GM23338 (cell line): ENCODE measurements at places on chromosomes 7 and 10.

DNA sequence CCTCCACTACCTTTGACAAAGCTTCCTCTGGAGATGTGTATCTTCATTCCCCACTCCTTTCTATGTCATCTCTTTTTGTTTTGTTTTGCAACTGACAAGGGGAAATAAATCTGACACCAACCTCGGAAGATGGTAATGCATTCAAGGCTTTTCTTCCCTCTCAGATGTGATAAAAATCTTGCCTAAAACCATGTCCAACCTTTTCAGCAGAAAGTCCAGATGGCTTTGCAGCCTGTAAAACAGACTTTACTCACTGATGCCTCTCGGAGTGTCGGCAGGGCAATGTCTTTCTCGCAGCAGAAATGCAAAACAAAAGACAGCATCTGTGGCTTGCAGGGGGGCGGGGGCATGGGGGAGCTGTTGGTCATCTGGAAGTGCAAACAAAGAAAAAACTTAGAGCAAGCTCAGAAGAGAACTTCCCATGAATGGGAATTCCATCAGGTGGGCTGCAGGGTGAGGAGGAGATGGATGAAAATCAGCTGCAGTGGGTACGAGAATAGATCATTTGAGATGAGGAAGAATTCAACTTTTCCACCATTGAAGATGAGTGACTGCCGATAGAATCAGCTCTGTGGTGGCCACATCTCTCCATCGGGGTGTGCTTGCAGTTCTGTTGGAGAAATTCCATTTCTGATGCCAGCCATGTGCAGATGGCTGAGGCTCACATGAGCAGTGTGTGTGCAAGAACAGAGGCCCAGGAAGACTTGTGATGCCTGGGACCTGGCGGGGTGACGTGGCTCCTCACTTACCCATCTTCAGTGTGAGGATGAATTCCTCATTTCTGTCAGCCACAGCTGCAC lies 237.7 kb downstream of the WDR37 start:
- DNase-seq = peak; percentile 38

- DNase-seq = no peak
These were observed 13.0 kb upstream of the SCART1 start for GRCh38 chr10:133440633-133441285.

GRCh38 chr7:128861957-128862570 lies 592 bp upstream of the ATP6V1F start:
- DNase-seq = no peak

DNA sequence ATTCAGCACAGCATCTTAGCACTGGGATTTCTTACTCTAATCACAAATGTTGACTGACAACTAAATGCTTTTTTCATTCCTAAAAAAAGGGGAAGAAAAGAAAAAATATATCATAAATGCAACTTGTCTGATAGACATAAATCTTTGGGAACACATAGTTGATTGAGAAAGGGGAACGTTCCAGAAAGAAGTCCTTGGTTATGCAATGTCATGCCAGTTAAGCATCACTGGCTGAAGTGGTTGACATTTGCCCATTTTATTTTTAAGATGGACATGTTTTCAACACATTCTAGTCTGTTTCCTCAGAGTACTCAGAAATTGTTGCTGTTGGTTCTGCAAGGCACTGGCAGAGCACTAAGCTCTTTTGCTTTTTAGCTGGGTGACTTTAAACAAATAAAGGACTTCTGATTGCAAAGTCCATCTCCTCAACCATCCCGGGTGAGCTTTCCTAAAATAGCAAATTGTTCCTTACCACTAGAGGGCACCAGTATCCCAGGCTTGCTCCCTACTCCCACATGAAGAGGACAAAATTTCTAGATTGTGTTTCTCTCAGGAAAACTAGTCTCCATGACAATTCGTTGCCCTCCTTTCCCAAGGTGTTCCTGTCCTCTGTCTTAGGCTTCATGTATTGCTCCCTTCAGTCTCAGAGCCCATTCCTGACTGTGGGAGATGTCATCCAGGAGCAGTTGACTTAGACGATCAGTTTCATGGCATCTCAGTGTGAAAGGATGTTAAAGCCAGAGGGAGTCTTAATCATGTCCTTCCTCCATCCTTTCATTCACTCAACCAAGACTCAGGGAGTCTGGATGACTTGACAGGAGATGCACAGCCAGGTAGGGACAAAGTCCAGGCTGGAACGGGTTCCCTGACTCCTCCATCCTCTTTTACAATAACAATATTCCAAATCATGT lies 23.9 kb downstream of the OPALIN start:
- DNase-seq = peak; percentile 84

- peak; percentile 83 for DNase-seq
These were observed at the start of gene IFIT5 for GRCh38 chr10:89414146-89414878. Gene IFIT5 (plus strand): TSS chr10:89414568. CDS start chr10:89414799, 231 bp downstream.

- DNase-seq = no peak
These were observed 69.4 kb downstream of the TBXAS1 start for GRCh38 chr7:139898483-139898882.

DNA sequence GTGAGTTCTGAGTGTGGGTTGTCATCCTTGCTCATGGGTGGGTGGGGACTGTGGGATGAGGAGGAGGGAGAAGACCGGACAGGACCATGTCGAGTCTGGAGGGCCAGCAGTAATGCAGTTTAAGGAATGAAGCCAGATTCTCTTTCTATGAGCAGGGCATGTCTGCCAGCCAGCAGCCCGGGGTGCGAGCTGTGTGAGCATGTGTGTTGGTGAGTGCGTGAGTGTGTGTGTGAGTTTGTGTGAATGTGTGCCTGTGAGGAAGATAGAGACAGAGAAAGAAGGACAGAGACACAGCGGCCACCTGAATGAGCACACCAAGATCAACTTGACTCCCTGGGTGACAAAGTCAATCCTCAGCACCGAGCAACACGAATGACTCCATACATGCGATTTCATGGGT lies 52.3 kb downstream of the ADARB2 start:
- DNase-seq = no peak

- peak; percentile 91 for DNase-seq
These were observed 25.3 kb downstream of the GARIN1A start for GRCh38 chr7:128697302-128697905.

GRCh38 chr7:134394056-134394455 lies 64.8 kb downstream of the AKR1B1 start:
- DNase-seq = no peak

- no peak for DNase-seq
These were observed 24.2 kb downstream of the CCM2 start for GRCh38 chr7:45024126-45024744.

DNA sequence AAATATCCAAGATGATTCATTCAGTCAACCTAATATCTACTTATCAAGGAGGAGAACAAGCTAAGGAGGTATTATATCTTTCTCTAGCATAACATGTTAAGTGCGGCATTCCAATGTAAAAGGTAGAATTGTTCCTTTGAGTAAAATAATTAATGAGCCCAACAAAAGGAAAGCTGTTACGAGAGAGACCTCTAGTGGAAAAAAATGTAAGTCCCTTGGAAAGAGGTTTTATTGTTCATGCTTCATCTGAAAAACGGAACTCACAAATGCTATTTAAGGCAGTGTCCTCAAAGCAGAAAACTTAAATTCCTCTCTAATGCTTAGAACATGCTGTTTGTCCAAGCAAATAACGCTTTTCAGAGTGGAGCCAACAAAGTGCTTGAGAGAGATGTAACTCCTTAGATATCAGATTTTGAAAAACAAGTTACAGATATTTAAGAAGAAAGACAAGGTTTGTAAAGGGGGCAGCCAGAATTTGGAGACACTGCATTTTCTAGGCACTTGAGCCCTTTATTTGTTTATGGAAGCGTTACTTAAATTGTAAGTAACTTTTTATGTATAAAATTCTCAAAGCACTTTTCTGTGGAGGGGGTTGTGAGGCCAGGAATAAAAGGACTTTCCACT lies 119.9 kb downstream of the TFEC start:
- DNase-seq = peak; percentile 70

GRCh38 chr7:148962823-148963582 lies 65.3 kb downstream of the PDIA4 start:
- DNase-seq = peak; percentile 62

DNA sequence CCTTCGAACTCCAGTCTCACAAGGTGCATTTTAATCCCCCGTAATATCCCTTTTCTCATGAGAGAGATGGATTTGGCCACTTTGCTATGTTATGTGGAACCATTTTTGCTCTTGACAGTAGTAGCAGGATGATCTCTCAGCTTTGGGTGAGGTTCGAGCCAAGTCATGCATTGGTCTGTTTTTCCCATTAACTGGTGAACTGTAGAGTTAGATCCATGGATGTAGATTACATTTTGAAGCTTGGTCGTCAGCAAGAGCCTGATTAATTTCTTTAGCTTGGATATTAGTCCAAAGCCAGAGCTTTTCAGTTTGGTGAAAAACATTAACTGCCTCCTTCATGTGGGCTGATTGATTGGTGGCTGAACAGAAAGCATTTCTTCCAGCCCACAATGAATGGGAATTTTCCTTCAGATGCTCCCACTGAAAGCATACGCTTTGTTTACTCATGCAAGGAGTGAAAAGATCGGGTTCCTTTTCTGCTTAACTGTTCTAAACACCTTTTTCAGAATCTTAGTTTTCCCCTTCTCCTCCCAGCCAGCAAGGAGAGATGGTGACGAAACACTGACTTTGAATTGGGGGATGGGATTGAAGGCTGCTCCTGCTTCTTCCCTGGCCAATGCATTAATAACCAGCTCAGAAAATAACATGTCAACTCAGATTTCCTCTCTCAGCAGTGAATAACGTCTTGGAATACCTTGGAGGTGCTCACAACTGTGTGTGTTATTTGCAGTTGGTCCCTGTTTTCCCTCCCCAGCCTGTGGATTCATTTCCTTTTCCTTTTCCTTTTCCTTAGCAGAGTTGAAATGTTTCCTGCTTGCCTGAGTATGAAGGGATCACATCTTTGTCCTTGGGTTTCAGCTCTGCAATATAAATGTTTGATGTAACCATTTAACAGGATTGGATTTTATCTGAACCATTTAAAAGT lies 351.8 kb upstream of the FZD8 start:
- no peak for DNase-seq

- no peak for DNase-seq
These were observed 804.8 kb upstream of the IGFBP3 start for GRCh38 chr7:46725838-46726237.

DNA sequence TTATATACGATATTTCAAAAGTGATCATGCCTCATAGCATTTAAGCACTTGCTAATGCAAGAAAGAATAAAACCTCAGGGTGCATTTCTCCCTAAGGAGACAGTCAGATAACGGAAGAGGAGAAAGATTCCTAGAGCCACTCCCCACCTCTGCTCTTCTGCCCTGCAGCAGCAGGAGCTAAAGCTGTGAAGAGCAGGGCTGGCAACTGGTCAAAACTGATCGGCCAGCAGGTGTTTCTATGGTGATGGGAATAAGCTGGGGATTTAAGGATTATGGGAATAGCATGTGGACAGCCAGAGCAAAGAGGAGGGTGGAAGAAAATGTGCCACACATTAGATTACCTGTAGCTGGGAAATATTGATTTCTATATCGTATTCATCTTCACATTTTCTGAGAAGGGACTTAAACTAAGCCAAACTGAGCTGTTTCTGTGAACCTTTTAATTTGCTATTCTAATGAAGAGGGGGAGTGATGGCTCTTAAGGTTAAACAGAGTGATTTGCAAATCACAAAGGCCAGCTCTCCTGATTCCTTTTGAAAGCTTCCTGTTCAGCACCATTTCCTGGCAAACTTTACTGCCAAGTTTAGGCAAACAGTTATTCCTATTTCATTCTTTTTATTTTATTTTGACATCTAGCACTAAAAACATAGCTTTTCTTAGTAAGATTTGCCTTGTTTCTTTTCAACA lies 268.9 kb upstream of the PFKP start:
- peak; percentile 42 for DNase-seq

- DNase-seq = peak; percentile 78
These were observed 9.8 kb upstream of the FZD9 start for GRCh38 chr7:73423519-73424488.
